ENCODE measurements at places on chromosomes 12 and 14.
A peak's percentile ranks its signal among the peaks of the same experiment; 100 is the strongest.

GRCh38 chr12:80924437-80924836, 13.3 kb downstream of the LIN7A start:
- no peak for DNase-seq

DNA sequence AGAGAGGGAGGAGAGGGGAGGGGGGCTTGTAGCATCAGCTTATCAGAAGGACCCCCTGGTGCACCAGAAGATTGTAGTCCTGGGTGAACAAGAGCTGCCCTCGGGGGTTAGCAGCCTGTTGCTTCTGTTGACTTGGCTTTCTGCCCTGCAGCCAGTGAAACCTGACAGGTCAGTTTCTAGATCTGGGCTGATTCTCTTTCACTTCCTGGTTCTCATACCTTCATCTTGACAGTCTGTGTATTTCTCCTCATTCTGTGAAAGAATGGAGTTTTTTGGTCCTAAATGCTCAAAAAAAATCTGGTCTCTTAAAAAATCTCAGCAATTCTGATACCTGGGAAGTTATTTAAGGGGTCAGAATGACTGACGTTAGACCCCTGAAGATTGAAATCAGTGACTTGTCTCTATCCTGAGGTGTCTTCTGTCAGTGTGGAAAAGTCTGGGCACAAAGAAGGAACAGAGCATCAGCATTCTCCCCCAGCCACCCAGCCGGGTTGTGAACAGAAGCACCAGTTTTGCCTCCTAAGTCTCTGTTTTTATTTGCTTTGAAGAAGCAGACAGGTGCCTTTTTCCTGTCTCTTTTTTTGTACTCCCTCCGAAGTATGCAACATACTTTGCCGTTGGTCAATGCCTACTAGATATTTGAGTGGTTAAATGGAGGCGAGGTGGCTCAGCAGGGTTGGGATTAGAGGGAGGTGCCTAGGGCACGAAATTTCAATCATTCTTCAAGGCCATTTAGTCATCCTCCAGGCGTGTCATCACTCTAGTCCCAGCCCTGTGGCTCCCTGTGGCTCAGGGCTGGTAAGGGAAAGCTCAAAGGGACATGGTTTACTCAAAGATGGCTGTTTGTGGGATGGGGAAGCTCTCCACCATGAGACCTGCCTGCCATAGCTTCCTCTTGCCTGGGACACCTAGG, 24.0 kb downstream of the TTC9 start:
- peak; percentile 74 for DNase-seq

DNA sequence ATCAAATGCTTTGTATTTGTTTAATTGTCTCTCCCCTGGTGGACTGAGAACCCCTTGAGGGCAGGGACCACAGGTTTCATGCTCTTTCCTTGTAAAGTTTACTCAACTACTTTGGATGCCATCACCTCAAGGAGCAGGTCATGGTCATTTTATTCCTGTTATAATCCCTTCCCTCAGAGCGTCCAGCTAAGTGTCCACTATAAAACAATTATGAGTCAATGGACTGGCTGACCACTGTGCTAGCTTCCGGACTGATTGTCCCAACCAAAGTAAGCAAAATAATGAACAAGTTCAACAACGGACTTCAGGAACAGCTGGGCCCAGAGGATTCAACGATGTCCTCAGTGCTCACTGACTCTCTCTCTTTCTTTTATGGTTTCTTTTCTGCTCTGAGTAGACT, 18.2 kb downstream of the AK7 start:
- no peak for DNase-seq

DNA sequence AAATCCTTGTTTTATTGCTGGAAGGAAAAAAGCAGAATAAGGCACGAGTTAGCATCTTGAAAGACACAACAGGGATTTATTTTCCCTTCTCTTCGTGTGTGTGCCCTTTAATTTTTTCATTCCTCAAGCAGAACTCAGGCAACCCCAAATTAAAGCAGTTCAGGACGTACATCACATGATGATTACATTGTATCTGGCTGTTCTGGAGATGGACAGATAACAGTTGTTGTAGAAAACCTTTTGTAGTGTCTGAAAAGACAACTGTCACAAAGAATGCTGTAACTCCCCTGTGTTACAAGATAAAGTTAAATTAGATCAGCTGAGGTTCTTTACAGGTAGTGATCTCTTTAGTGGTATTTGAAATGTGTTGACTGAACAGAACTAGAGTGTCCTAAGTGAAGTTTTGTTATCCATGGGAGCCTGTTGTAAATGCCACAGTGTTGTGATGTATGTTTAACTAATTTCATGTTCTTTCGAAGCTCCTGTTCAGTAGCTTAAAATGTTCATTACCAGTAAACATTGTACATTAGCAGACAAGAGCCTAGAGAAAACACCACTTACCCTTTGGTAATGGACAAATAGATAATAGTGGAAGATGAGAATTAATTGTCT, 58.5 kb downstream of the TMTC2 start:
- no peak for DNase-seq

DNA sequence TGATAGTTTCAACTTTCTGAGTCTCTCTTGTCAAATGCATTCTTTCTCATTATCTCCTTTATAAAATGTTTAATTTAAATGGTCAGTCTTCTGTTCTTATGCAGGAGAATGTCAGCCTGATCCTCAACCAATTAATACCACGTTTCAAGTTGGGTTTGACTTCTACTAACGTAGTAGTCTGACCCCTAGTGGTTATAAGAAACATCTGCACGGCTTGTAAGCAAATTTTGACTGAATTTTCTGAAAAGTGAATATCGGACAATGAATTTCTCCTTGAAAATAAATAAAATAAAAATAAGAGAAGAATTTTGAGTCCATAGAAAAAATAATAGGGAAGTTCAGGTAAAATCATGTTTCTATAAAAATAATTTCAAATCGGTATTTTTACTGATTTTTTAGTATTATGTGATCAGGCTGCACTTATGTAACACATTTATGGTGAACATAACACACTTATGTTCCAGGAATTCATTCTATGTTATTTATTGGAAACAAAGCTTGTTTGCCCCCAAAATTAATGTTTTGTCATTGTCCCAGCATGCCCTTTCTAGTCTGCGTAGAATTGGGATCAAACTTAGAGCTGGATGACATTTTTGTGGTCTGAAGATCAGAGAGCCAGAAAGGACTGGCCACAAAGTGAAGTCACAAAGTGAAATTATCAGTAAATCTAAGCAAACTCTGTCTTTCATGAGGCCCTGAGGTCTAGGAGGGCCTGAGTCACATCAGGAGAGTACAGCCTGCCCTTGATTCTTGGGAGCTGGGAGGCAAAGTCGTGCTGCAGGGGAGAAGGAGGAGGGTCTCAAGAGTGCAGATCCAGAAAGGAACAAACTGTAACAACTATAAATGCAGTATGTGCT, 101.2 kb upstream of the STXBP6 start:
- DNase-seq: peak; percentile 59

DNA sequence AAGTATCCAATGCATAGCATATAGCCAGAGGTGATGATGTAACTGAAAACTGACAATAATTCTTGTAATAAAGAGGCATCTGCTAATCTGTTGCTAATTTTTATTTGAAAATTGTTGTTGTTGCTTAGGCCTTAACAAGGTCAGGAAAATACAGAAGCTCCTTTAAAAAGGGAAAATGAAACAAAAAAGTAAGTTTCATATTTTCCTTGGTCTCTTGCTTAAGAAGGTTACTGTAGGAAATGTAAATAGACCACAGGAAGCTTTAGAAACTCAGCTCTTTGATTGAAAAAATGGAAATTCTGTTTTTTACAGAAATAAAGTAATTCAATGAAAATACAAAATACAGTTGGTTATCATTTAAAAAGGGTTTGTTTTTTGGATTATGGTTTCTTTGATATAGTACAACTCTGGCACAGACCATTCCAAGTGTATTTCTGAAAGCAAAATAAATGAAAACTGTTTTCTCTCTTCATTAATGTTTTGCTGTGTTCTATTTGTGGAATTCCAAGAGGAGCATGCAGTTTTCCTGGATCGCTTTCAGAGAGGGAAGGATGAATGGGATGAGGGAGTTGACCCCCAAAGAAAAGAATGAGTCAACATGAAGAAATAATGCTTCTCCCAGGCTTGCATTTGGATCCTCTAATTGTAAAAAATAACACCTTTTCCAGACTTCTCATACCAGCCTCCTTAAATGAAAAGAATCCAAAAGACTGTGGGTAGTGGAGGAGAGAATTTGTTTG, 398.0 kb upstream of the FAR2 start:
- no peak for DNase-seq

DNA sequence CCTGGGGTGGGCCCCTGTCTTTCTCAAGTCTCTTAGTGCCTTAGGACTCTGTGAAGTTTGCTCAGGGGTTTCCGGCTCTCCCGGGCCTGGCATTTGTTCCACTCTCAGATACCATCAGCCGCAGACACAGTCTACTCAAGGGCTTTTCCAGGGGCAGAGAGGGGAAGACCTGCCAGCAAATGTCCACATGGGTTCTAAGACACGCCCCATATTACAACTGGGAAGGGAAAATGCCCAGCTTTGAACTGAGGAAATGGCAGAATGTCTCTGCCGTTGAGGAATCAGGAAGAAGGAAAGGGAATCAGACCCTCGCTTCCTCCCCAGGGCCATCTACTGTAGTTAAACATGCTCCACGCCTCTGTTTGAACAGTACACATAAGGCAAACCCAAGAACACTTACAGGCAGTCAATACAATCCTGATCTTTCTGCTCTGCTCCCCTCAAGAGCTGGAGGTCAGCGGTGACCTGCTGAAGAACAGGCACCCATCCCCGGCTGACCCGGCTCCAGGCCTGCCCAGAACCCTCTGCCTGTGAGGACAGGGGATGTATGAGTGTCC, 7.9 kb downstream of the CCDC85C start:
- DNase-seq: no peak

All from NCI-H345 (cell line).